Activated CD8-positive, alpha-beta T cell treated with anti-CD3 and anti-CD28 coated beads for 36 hours (primary cell): ENCODE measurements at places on chromosomes 12 and 14.
A peak's percentile ranks its signal among the peaks of the same experiment; 100 is the strongest.

DNA sequence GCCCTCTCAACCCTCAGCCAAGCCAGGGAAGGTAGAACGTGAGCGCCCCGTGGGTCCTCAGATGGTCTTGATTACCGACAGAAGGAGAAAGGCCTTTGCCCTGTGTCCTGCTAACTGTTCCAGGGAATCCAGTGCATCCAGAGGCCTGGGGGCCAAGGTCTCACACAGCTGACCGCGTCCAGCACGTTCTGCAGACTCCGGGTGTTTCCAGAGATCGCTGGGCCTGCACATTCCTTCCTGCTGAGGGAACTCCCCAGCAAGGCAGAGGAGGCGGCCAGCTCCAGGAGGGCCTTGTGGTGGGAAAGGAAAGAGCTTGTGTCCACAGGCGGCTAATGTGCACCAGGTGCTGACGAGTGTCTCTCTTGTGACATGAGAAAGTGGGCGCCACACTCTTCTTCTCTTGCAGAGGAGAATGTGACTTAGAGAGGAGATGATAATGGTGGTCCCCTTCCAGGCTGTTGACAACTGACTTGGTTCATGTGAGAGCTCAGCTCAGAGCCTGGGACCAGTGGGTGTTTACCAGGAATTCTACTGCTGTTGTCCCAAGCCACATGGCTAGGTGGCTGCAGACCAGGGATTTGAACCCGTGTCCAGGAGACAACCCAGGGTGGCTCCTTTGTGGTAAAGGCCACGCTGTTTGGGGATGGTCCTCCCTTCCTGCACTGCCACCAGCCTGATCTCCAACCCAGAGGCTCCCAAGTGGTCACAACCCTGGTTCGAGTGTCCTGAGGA, 46.8 kb upstream of the DLK1 start:
- DNase-seq = no peak

GRCh38 chr12:73221398-73221797, 949.2 kb downstream of the TRHDE start:
- DNase-seq = no peak

DNA sequence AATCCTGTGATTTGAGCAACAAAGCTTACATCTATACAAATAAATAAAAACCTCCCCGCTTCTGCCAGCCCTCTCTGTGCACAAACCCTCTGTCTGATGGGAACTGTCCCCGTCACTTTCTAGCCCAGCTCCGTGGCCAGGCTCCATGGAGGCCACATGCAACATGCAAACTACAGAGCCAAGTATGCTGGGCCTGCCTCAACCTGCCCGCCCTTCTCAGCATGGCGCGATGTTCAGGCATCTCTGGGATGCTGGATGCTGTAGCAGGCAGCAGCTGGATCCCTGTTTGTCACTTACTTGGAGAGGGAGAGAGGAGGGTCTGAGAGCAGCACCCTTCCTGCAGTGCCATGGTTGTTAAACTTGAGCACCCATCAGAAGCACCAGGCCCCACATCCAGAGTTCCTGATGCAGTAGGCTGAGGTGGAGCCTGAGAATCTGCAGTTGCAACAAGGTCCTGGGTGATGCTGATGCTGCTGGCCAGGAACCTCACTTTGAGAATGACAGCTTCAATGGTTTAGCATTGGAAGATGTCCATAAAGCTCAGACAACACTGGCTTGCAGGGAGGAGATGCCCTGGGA, 32.4 kb downstream of the CLMN start:
- no peak for DNase-seq

DNA sequence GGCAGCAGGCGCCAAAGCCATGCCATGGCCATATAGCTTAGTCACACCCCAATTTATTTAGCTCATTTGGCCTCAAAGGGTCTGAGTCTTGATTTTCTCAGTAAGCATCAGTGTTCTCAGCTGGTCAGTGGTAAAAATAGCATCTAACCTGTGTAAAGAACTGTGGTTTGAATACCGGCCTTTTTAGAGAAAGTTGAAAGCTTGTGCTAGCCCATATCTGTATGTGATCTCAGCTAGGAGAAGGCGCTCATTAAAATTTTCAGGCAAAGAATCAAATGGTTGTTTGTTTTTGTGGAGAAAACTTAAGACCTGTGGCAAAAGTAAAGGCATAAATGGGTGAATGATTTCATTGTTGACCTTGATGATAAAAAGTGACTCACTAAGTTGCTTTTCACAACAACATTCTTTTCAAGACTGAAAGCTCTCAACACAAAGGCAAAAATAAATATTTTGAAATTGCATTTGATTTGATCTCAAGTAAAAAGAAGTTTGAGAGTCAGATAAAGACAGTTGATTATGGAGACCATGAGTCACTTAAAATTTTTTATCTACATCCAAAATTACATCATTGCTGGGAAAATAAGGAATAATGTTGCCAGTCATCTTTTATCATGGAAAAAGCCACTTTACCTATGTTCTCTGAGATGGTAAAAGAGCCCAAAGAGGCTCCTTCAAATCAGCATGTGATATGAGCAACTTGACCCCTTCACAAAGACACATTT, 128.5 kb upstream of the RGS6 start:
- no peak for DNase-seq

DNA sequence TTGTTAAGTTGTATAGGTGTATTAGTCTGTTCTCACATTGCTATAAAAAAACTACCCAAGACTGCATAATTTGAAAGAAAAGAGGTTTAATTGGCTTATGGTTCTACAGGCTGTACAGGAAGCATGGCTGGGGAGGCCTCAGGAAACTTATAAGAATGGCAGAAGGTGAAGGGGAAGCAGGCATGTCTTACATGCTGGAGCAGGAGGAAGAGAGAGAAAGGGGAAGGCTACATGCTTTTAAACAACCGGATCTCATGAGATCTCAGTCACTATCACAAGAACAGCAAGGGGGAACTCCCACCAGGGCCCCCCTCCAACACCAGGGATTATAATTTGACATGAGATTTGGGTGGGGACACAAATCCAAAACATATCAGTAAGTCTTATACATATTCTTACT, 60.5 kb upstream of the OR10AD1 start:
- DNase-seq = no peak

DNA sequence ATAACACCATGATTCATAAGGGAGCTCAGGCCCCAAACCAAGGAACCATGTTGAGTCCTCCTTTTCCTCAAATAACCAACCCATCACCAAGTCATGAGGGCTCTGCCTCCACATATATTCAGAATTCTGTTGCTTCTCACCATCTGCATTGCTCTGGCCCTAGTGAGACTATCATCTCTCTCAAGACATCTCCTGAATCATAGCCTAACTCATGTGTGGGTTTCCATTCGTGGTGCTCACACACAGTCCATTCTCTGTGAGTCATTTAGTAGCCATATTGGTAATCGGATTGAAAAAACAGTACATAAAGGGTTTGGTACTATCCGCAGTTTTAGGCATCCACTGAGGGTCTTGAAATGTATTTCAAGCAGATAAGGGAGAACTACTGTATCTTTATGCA, 5.1 kb upstream of the SLC38A2 start:
- peak; percentile 46 for DNase-seq

- no peak for DNase-seq
These were observed 8.3 kb downstream of the MVK start for GRCh38 chr12:109581856-109582255.

DNA sequence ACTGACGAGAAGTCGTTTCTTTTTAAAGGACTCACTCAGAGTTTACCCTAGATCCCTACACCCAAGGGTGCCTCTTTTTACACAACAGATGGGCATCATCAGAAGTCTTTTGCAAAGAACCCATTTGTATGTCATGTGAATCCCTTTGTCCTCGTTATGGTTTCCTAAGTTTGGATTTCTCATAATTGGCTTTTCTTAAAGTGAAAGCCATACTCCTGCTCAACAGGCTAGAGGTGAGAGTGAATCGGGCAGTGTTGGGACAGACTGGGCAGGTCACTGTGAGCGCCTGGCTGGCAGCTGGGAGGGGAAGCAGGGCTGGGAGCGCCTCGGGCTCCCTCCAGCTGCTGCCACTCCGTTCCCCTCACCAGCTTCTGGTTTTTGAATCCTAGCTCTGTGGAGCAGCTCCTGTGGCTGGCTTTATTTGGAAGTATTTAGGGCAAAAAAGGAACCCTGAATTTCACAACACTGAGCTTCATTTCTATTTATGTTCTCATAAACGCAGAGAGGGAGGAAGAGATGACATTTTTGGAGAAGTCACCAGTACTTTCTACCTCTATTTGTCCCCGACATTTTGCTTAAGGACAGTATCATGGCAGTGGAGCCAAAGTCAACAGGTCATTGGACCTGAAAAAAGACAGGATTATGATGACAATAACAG, 63.8 kb upstream of the ACTN1 start:
- DNase-seq = no peak

DNA sequence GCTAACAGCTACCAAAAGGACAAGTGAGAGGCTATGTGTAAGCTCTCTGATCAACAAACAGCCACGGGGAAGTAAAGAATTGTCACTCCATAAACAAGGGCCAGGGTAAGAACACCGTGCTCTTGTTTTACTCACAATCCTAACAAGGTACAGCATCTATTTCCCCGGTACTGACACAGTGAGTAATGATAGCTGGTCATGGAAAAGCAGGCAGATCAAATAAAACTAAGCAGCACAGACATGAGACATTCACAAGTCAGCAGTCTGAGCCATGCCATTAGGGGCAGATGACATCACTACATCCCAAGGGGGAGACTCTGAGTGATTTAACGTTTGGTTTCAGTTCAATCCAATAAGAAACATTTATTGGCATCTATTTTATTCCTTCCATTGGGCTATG, 54.4 kb downstream of the ARL6IP4 start:
- peak; percentile 38 for DNase-seq

- no peak for DNase-seq
These were observed 75.2 kb upstream of the SCAF11 start for GRCh38 chr12:46065412-46066166.

- no peak for DNase-seq
These were observed 25.1 kb downstream of the DYRK4 start for GRCh38 chr12:4587108-4587507.

- no peak for DNase-seq
These were observed 43.7 kb downstream of the PPP1R13B start for GRCh38 chr14:103803661-103804060.

GRCh38 chr12:8658346-8658745, 4.3 kb downstream of the MFAP5 start:
- no peak for DNase-seq

DNA sequence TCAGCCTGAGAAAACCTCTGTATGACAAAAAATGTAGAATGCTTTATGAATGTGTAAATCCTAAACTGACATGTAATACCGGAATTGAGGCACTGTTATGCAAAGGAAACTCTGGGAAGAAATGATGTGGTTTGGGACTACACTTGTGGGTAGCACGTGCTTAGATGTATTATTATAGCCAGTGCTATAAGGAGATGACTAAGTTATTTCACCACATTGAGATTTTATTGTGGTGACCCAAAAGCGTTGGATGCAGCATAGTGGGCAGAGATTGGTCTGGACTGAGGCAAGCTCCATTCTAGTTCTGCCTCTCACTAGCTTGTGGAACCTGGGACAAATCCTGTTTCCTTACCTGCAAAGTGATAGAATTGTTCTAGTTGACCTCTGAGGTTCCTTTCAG, 172.2 kb downstream of the SNAPC1 start:
- DNase-seq = no peak

- DNase-seq = no peak
These were observed 85.5 kb downstream of the STAB2 start for GRCh38 chr12:103672401-103673119.

DNA sequence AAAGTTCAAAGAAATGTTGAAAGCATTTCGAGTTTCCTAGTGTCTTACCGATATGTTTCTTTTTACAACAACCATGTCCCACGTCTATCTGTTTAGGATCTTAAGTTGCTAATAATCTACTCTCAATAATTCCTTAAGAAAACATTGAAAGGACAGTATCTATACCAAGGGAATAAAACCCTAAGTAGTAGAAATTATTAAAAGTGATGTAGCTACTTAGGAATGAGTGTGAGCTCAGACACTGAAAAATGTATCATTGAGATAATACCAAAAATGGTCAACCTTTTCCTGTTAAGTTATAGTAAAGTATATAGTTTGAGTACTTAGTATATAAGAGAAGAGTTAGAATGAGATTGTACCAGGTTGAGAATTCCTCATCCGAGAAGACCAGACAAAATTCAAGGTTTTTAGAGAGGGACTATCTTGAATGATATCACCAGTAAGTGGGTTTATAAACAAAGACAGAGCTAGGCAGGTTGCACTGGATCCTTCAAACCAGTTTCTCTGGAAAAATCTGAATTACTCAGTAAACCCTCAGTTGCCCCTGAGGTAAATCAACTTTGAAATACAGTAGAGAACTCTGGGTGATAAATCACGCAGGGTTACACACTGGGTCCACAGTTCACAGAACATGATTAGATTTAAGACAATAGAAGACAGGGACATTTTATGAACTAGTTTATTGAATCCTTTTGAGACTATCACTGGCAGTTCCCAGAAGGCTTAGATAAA, 96.8 kb downstream of the ERGIC2 start:
- no peak for DNase-seq

- DNase-seq = no peak
These were observed 23.1 kb downstream of the KCNK10 start for GRCh38 chr14:88299865-88300530.

DNA sequence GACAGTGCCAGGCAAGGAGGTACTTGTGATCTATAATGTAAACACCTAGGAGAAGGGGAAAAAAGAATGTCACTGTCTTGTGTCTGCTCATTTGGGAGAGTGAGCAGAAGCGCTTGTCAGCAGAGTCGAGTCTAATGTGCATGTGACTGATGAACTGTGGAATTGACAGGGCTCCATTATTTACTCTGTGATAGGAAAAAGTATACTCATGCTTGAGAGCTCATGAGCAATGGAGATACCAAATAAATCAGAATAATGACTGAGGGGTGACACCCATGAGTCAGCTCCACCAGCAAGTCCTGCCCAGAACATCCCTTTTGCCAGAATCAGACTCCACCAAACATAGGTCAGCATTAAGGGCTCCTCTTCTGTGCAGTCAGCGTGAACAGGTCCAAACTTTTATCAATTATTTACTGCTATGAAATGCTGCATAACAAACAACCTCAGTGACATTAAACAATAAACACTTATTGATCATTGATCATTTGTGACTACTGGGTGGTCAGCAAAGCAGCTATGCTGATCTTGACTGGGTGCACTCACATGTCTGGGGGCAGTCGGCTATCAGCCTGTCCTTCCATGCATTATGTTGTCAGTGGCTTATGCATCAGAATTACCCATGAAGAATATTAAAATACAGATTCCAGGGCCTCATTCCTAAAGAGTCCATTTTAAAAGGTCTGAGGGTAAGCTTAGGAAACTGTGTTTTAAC, 29.2 kb upstream of the WSCD2 start:
- DNase-seq = no peak
